T-helper 17 cell (primary cell): ENCODE measurements at places on chromosomes 12 and 14.

- DNase-seq, result no peak
Observed at GRCh38 chr12:100708591-100708990, 86.0 kb upstream of the ANO4 start.

DNA sequence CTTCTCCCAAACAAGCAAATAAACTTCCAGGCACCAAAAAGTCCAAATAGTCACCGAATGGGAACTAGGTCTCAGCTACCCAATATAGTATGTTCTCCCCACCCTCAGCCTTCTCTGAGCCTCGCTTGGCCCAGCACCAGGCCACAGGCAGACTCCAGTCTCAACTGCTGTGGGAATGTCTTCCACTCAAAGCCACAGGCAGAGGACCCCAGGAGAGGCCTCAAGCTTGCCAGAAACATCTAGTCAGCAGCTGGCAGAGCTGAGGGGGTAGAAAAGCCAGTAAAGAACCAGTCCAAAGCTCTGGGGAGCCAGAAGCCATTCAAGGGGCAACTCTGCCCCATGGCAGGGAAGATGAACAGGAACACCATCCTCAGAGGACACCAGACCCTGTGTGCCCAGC lies 41.8 kb downstream of the FMNL3 start:
- no peak for DNase-seq

DNA sequence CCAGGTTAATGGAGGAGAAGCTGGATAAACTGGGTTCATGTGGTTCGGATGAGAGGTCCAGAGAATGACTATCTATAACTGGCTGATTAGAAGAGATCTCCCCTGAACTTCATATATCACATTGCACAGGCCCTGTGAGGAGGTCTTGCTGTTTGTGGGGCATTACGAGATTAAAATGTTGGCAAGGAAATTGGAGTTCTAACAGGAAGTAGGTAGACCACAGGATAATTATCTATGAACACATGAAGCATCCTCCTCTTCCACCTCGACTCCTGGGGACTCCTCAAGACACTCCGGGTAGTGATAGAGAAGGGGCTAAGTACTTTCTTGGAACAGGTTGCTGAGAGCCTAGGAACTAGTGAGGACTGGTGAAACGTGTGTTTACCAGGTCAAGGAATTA lies 418.8 kb downstream of the KCNH5 start:
- no peak for DNase-seq

- no peak for DNase-seq
Observed at GRCh38 chr12:78457938-78458337, 406.6 kb upstream of the SYT1 start.

DNA sequence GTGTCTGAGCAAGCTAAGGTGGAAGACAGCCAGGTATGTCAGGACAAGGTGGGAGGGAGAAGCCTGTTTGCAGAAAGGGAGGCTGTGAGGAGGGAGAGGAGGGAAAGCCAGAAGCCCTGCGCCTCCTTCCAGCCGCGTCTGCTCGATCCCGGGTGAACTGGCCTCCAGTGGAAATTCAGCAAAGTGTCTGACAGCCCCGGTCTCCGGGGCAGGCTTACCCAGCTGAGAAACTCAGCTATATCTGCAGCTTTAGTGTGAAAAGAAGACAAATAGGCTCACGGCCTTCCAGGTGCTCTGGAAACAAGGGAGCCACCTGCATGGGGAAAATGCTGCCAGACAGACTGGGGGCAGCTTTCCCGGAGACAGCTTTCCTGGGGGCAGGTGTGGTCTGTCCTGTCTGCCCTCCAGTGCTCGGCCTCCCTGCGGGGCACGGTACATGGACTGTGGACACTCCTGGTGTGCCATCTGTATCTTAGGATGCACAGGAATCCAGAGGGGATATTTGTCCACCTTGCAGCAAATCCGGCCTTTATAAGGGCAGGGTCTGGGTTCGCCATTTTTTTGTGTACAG lies 6.3 kb downstream of the RFLNA start:
- DNase-seq, result no peak

DNA sequence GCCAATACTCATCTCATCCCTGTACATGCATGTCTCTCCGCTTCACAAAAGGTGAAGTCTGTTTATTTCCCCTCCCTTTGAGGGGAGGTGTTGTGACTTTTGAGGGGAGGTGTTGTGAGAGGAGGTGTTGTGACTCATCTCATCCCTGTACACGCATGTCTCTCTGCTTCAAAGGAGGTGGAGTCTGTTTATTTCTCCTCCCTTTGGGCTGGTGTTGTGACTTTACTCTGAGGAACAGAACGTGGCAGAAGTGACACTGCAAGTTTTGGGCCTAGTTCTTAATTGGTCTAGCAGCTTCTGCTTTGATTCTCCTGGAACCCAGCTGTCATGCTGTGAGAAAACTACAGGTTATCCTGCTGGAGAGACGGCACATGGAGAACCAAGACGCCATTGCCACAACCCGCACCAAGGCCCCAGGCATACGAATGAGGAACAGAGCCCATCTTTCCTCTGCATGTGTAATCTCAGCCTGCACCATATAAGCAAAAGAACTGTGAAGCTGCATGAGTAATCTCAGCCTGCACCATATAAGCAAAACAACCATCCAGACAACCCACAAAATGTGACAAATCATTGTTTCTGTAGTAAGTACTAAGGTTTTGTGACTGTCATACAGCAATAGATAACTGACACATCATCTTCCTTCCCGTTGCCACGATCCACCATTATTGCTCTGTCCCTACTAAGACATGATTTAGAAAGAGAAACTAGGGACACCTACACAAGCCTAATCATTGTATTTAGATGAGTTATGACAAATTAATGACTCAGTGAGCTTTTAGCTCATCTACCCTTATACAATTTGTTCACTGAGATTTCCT lies 30.0 kb downstream of the GALNT4 start:
- DNase-seq, result no peak

GRCh38 chr12:130086797-130087196 lies 75.5 kb upstream of the FZD10 start:
- no peak for DNase-seq
